ENCODE measurements at places on chromosomes 13 and 19.

DNA sequence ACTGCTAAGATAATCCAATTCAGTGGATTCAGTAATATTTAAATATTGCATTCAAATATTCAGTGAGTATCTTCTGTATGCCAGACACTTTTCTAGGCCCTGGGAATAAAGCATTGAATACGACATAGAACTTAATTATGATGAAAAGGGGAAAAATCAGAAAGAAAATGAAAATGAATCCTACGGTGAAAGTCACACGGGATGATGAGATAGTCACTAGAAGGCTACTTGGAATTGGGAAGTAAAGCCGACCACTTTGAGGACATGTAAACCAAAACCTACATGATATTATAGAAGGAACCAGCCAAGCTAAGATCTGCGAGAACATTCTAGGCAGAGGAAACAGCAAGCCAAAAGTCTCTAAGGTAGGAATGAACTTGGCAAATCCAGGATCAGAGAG lies 10.1 kb downstream of the DPY19L3 start:
- DNase-seq: no peak

- no peak for DNase-seq
Observed at GRCh38 chr13:107293924-107294323, 726.0 kb upstream of the ARGLU1 start.

GRCh38 chr13:50798923-50799322 lies 44.6 kb downstream of the DLEU7 start:
- no peak for DNase-seq

DNA sequence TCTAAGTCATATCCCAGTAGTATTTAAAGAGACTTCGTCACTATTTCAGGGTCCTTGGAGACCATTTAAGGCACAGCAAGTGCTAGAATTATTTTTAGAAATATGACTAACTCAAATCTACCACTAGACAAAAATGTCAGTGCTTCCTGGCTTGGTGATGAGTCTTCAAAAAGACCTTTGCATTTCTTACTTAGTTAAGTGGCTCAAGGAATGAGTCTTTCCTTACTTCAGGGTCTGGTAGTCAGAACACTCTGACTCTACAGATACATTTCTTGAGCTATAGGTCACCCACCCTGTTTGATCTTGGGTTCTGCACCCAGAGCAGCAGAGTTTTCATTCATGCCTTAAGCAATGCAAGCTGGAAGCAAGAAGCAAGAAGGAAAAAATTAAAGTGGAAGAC lies 191.0 kb upstream of the HTR2A start:
- no peak for DNase-seq

GRCh38 chr19:17863520-17864182 lies 3.9 kb downstream of the RPL18A start:
- DNase-seq: no peak

GRCh38 chr19:46927106-46927505 lies 66.3 kb downstream of the ARHGAP35 start:
- DNase-seq: no peak

GRCh38 chr13:110422913-110423688 lies 116.0 kb downstream of the COL4A2 start:
- DNase-seq: no peak

GRCh38 chr19:19758164-19758563 lies 25.3 kb upstream of the ZNF14 start:
- no peak for DNase-seq

DNA sequence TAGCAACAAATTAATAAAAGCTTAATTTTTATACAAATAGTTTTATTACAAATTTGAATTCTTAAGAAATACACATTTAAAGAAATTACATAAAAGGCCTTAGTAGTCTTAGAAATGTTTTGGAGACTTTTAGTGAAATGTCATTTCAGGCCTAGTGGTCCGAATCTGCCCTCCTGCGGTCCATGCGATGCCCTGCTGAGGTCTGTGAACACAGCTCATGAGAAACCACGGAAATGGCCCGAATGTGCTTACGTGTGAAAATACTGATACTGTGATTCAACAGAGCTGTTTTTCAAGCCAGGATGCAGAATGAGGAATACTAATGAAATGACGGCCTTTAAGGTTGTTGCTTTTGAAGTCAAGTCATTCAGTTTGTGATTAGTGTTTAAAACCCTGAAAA lies 157.9 kb downstream of the COL4A1 start:
- DNase-seq: no peak

DNA sequence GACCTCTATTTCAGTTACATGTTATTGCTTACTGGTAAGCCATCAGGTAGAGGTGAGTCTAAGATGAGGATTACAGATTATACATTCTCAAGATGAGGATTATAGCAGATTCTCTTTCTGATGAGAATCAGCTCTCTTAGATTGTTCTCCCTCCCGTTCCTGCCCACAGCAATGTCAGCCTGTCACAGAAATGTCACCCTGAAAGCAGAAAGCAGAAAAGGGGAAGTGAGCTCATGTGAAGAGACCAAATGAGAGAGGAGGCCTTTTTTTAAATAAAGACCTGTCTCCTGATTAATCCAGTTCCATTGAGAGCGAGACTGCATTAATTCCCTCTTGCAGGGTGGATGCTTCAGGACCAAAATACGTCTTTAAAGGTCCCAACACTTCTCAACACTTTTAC lies 445.6 kb downstream of the KCTD12 start:
- DNase-seq: no peak

- DNase-seq: peak; percentile 9
Observed at GRCh38 chr19:47305309-47305751, 4.3 kb upstream of the C5AR1 start.

GRCh38 chr13:21137696-21138095 lies 38.7 kb downstream of the SKA3 start:
- DNase-seq: no peak

- no peak for DNase-seq
Observed at GRCh38 chr19:35223084-35223790, 5.3 kb downstream of the FAM187B start.

- DNase-seq: no peak
Observed at GRCh38 chr19:50719566-50719965, at the start of gene SHANK1. Gene SHANK1 (minus strand): TSS chr19:50719802. CDS start chr19:50716919, 2,883 bp downstream.

DNA sequence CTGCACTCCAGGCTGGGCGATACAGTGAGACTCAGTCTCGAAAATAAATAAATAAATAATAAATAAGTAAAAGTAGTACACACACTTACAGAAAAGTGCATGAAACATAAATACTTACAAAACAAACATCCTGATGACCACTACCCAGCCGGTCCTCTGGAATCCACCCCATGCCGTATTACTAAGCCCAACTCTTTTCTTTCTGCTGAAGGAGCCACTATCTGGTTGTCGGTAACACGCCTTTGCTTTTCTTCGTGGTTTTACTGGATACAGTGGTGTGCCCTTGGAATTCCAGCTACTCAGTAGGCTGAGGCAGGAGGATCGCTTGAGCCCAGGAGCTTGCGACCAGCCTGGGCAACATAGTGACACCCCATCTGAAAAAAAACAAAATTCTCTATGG lies 39.4 kb downstream of the CELF5 start:
- no peak for DNase-seq

- no peak for DNase-seq
Observed at GRCh38 chr19:34975056-34975455, 11.0 kb upstream of the ZNF792 start.

GRCh38 chr13:51035978-51036377 lies 75.1 kb downstream of the C13orf42 start:
- no peak for DNase-seq

DNA sequence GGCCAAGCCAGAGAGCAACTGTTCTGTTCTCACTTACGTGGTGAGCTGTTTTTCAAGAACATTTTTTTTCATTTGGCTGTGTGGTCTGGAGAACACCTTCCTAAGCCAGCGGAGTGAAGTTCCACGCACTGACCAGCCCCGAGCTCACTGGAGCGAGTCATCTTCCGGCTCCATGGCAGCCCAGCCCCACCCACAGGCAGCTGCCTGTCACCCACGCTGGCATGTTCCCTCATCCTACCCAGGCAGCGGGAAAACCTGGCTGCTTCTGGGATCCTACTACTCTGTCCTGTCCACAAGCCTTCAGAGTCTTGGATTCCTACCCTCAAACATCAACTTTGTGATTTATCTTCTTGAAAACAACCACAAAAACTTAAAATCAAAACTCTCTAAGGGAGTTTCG lies 76.2 kb downstream of the GGACT start:
- no peak for DNase-seq

GRCh38 chr13:80399340-80400163 lies 58.6 kb upstream of the SPRY2 start:
- DNase-seq: no peak

DNA sequence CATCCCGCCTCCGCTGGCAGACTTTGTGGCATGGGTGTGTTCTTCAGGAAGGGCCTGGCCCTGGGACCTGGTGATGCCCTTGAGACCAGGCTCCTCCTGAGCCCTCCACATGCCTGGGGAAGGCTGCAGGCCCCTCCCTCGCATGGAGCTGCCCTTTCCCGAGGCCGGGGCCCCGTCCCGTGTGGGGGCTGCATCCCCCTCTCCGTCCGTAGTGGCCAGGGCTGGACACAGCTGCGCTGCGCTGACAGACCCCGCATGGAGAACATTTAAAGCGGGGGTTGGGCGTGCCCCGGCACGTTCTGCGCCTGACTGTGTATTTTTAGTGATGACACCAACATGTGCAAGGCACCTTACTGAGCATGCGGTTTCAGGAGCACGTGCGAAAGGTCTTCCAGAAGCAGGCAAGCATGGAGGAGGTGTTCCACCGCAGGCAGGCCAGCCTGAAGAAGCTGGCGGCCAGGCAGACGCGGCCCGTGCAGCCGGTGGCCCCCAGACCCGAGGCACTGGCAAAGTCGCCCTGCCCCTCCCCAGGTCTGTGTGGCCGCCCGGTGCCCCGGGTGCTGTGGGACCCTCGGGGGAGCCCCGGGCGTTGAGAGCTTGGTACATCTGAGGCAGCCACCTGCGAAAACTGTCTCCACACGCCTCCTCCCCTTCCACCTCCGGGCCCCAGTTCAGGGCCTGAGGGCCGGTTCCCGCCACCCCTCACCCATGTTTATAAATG lies 28.8 kb upstream of the F7 start:
- DNase-seq: no peak

DNA sequence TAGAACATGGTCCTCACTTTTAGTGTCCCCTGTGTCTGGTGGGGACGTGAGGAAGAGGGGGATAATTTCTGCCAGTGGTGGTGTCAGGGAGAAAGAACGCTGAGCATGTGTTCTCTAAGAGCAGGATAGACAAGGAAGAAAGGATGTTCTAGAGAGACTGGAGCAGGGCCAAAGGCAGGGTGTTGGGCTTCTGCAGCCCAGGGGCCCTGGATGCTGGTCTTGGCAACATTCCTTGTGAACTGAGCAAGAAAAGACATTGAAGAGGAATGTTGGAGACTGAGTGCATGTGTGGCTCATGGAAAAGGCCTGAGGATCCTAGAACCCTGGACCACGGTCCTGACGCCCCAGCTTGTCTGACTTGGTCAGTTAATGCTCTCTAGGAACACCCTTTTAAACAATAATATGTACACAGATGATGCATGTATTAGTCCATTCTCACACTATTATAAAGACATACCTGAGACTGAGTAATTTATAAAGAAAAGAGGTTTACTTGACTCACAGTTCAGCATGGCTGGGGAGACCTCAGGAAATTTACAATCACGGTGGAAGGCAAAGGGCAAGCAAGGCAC lies 33.6 kb upstream of the SLC10A2 start:
- no peak for DNase-seq

GRCh38 chr13:29577136-29578051 lies 18.1 kb downstream of the SLC7A1 start:
- no peak for DNase-seq

DNA sequence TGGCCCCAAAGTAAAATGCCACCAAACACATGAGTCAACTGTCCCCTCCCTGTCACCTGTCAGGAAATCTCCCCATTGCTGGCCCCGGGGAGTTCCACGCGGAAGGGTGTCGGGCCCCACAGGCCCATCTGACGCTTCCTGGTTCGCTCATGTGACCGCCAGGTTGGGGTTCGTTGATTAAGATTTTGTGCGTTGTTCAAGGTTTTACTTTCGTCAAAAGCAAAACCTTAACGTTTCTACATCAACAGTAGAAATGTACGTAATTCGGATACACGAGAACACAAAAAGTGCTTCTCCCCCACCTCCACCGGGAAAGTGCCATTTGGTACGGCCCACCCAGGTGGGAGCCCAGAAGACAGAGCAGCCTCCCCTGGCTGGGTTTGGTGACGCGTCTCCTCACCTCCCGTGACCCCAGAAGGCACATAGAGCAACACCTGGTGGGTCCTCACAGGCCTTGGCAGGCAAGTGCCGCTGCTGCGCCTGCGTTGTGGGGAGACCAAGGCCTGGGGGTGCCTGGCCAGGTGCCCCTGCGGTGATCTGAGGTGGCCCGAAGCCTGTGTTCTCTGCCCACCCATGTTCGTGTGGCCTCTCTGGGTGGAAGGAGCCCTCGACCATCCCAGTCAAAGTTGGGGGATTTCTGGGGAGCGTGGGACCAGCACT lies 161.6 kb downstream of the KDM4B start:
- DNase-seq: no peak

DNA sequence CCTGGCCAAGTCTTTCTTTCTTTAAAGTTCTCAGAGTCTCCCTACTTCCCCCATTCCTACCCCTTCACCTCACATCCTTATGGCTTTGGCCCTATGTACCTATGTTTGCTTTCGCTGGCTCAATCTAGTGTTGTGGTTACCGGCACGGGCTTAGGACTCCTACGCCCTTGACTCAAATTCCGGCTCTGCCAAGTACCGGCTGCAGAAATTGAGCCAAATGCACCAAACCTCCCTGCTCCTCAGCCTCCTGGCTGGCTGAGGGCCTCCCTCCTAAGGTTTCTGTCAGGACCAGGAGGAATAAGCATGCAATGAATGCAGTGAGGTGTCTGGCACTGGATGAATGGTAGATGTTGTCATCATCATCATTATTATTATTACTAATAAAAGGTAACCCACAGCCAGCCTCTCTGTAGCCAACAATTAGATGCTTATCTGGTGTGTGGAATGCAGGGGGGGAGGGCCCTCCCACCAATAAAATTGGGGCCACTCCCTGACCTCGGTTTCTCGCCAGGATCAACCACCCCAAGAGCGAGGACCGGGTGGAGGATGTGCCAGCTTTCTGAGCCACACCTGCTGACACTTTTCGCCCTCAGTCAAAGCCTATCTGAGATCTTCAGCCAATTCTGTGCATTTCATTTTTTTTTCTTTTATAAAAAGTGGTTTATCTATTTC lies 20.7 kb downstream of the KLK5 start:
- no peak for DNase-seq

DNA sequence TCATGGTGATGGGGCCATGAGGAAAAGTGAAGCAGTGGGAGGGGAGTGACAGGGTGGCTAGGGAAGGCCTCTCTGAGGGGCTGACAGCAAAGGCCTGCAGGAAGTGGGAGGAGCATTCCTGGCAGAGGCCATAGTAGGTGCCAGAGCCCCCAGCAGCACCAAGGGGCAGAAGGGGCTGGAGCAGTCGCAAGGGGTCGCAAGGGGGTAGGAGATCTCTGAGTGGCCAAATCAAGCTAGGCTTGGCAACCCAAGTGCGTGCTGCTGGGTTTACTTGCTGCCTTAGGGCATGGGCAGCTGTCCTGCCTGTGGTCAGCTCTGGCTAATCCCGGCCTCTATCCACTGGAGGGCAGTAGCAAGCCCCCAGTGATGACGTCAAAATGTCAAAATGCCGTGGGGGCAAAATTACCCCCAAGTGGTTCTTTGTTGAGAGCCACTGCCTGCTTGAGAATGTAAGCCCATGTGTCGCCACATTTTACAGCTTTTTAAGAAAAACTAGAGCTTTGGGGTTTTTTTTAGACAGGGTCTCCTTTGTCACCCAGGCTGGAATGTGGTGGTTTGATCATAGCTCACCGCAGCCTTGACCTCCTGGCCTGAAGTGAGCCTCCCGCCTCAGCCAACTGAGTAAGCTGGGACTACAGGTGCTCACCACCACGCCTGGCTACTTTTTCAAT lies 11.8 kb downstream of the CCDC97 start:
- DNase-seq: no peak

- DNase-seq: no peak
Observed at GRCh38 chr13:43915451-43915850, 35.7 kb downstream of the LACC1 start.

All from SW 1271 (cell line).